ENCODE measurements at places on chromosomes 11 and 22. TPM values are rescaled to one million over a fixed set of nuclear protein-coding genes. Genes with fewer than 3 reads are reported as not detected.
A peak's percentile ranks its signal among the peaks of the same experiment; 100 is the strongest.

DNA sequence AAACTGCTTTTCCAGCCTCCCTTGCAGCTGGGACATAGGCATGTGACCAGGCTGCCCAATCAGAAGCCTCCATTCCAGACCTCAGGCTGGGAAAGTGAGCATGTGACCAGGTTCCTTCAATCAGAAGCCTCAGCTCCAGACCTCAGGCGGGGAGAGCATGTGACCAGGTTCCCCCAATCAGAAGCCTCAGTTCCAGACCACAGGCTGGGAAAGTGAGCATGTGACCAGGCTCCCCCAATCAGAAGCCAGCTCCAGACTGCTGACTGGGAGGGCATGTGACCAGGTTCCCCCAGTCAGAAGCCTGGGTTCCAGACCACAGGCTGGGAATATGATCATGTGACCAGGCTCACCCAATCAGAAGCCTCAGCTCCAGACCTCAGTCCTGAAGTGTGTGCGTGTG, 11.7 kb upstream of the IL2RB start:
- no peak for DNase-seq

DNA sequence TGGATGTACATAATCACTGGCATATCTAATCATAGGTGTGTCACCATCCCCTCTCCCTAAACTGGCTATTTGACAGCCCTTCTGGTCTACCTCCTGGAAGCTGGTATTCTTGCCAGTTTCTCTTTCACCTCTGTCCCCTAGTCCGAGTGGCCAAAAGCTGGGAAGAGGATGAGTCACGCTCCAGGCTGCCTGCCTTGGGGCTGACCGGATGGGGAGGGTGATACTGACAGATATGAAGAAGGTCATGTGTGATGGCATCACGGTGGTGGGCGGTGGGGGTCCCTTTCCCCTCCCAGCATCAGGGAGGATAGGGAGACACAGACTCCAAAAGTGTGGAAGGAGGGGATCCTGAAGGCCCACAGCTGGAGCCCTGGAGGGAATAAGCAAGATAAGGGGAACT, 4.8 kb downstream of the OAF start:
- DNase-seq = no peak

The PLAAT5 gene
- 0.40 TPM for total RNA-seq

DNA sequence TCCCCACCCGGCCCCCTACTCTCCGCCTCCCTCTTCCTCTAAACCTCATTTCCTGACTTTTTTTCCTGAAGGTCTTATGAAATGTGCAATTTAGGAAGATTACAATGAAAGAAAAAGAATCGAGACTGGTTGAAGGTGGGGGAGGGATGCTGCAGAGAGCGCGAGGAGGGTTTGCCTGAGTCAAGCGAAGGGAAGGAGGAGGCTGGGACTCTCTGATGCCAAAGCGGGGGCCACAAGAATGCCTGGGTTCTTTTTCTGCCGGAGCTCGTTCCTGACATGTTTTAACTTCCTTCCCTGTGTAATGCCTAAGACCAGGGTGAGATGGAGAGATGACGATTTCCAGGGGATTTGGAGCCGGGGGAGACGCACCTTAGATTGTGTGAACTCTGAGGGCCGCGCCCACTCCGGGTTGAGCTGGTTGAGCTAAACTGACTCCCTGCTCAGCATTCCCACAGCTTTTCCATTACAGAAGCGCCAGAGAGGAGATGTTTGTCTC, 270.5 kb upstream of the SORL1-AS1 start:
- DNase-seq = no peak

The KRTAP5-7 gene
- 0.24 TPM for total RNA-seq

The TOB2 gene
- 66.1 TPM for total RNA-seq

GRCh38 chr22:24107661-24108060, 73.6 kb upstream of the SUSD2 start:
- DNase-seq = peak; percentile 56

DNA sequence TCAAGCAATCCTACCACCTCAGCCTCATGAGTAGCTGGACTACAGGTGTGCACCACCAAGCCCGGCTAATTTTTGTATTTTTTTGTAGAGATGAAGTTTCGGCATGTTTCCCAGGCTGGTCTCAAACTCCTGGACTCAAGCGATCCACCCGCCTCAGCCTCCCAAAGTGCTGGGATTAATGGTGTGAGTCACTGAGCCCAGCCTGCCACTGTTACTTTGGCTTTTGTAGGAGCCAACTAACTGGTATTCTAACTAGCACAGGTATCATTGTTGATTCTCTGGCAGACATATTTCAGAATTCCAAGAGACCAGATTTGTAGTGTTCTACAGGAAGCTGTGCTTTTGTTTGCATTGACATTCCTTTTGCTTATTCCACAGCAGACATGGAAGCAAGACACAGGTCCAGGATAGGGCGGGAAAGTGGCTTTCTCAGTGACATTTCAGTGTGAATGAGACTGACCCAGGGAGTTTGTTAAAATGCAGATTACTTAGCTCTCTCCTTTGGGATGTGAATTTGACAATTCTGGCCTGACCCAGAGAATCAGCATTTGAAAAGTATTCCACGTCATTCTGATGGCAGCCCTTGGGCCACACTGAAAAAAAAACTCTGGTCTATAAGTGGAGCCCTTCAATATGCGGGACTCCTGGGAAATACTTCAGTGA, 52.2 kb upstream of the PAX6 start:
- no peak for DNase-seq

The TSPAN4 gene
- total RNA-seq = 12.1 TPM

The TLCD5 gene
- total RNA-seq = 1.3 TPM

GRCh38 chr11:88814076-88814475, 251.7 kb downstream of the GRM5 start:
- DNase-seq = no peak

GRCh38 chr11:47768101-47768612, 1.0 kb upstream of the FNBP4 start:
- peak; percentile 77 for DNase-seq

DNA sequence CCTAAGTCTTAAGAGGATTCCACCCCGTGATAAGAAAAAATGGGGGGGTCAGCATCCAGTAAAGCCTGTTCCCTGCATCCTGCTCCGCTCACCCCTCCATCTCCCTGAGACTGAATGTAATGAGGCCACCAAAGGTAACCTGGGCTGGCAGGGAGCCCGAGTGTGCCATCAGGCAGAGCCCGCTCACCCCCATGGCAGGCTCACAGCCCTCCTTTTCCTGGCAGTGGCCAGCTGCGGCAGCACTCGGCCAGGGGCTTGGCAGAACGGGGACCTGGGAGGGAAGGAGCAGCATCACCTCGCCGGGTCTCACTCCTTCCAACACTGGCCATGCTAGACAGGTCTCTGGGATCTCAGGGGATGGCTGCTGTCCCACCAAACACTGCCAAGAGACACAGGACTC, 64.4 kb downstream of the PRDM11 start:
- no peak for DNase-seq

DNA sequence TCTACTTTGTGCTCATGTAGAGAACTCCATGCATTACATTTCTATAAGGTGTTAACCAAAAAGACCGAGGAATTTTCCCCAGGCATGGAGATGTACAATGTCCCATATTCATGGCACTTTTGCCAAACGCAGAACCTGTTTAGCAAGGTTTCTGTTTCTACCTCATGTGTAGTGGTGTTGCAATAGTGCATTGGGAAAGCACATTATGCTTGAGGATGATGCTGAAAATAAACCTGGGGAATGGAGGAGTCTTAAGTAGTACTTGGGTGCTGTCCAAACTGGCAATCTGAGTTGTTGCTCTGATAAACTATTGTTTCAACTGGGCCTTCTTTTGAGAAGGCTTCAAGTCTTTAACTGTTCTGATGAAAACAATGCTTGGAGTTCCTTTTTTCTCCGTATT, 11.5 kb upstream of the MUC15 start:
- DNase-seq = no peak

DNA sequence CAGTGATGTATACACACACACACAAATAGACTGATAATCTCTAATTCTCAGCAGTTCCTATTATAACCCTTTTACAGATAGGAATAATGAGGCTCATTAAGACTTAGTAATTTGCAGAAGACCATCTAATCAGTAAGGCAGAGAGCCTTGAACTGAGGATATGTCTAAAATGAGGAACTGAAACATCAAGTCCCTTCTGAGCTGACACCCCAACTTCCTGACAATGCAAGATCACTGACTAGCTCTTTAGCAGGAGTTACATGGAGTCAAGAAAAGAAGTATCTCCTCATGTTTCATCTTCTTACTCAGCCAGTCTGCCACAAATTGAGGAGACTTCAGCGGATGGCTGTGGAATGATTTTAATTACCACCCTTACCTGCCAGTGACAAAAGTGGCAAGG, 193.0 kb downstream of the MSANTD4 start:
- no peak for DNase-seq

The MAJIN gene
- total RNA-seq = not detected

All from colonic mucosa (tissue), 4 donors.